Parietal lobe (tissue), 2 donors: ENCODE measurements at places on chromosomes 2 and 18. TPM values are rescaled to one million over a fixed set of nuclear protein-coding genes. Genes with fewer than 3 reads are reported as not detected.

Gene NGEF
- total RNA-seq, result 33.5 TPM

Gene LINC00305
- not detected for total RNA-seq

Gene FOXI3
- total RNA-seq, result 0.63 TPM

Gene TTLL4
- 21.9 TPM for total RNA-seq

Gene CNNM4
- total RNA-seq, result 10.6 TPM

Gene CASP8
- total RNA-seq, result 0.63 TPM

Gene REG1A
- total RNA-seq, result not detected

Gene NR4A2
- total RNA-seq, result 12.2 TPM

Gene HSPD1
- 208 TPM for total RNA-seq

Gene FAP
- total RNA-seq, result 1.3 TPM

Gene TMEM247
- not detected for total RNA-seq

Gene LYPD6B
- 13.8 TPM for total RNA-seq

Gene RNMT
- 57.6 TPM for total RNA-seq

Gene MOGAT1
- not detected for total RNA-seq

Gene REG3G
- not detected for total RNA-seq

Gene ZSWIM2
- total RNA-seq, result 0.63 TPM

Gene ZNF236
- 45.7 TPM for total RNA-seq

Gene UGT1A8
- total RNA-seq, result not detected

Gene TMEM169
- total RNA-seq, result 19.1 TPM

Gene PASK
- 21.9 TPM for total RNA-seq

Gene INPP4A
- 146 TPM for total RNA-seq
